RPMI8226 (cell line): ENCODE measurements at places on chromosomes 12 and 14.

- no peak for DNase-seq
Observed at GRCh38 chr12:125197326-125197725, 132.1 kb downstream of the AACS start.

- DNase-seq = no peak
Observed at GRCh38 chr14:85565862-85566296, 35.9 kb downstream of the FLRT2 start.

DNA sequence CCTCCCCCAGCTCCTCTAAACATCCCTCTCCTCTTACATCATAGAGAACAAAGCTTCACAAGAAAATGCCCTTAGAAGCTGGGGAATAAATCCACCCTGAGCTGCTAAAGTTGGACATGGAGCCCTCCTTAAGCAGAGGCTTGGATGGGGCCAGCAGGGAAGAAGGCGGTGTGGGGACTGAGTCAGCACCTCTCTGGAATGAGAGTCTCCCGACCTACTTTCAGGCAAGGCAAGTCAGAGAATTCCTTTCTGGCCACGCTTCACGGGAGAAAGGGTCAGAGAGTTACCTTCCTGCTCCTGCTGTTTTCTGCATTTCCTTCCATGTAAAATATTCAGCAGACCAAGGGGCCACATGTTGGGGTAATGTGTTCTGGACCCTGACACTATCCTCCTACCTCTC lies 113.3 kb upstream of the PRB2 start:
- no peak for DNase-seq

DNA sequence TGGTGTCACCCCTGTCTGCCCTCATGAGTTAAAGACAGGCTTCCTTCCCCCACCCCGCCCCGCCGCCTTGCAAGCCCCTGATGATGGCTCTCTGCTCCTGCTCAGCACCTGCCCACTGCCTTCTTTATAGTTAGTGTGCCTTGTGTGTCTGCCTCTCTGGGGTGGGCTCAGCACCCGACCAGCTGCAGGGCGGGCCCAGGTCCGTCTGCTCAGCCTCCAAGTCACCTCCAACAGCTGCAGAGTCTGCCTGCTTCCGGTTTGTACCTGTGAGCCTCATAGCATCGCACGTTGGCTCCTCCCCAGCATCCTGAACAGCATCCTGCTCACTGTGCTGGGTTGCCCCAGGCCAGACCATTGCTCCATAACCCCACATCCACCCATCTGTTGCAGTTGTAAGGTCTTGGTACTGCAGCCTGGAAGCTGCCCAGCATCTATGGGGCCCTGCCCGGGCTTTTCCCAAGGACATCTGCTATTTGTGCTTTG lies 3.5 kb downstream of the TGFB3 start:
- peak; percentile 5 for DNase-seq

GRCh38 chr14:56490379-56490778 lies 89.2 kb upstream of the TMEM260 start:
- DNase-seq = peak; percentile 39

- no peak for DNase-seq
Observed at GRCh38 chr12:25976289-25976688, 17.8 kb downstream of the RASSF8 start.

DNA sequence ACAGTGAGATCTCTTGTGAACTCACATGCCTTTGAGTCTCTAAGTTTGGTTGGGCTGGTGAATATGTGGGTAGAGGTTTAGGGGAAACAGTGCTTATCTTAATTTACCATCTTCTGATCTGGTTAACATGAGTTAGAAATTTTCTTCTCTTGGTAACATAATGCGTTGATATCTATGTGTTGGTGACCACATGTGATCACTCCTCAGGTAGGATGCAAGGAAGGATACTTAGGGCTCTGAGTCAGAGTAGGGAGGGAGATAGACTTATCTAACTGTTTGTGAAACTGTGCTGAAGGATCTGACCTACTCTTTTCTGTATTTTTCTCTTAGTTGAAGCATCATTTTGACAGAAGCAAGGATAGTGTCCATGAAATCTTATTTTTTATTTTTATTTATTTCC lies 23.1 kb downstream of the FAM234B start:
- no peak for DNase-seq

- DNase-seq = no peak
Observed at GRCh38 chr14:96221841-96222240, 17.2 kb downstream of the BDKRB2 start.

- DNase-seq = no peak
Observed at GRCh38 chr14:38790916-38791315, 312.1 kb downstream of the SEC23A start.

DNA sequence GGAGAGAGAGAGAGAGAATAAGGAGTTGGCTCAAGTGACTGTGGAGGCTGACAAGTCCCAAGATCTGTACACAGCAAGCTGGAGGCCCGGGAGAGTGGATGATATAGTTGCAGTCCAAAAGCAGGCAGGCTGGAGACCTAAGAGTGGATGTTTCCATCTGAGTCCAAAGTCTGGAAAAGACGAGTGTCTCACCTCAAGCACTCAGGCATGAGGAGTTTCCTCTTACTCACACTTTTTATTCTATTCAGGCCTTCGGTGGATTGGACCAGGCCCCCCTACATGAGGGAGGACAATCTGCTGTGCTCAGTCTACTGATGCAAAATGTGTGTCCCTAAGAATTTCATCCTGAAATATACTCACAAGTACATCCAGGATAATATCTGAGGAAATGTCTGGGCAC lies 484.6 kb downstream of the VRK1 start:
- no peak for DNase-seq

- no peak for DNase-seq
Observed at GRCh38 chr14:93804654-93805053, 16.4 kb upstream of the PRIMA1 start.

GRCh38 chr14:91858536-91859275 lies 8.6 kb downstream of the TC2N start:
- no peak for DNase-seq

GRCh38 chr12:88617352-88617751 lies 37.1 kb upstream of the KITLG start:
- DNase-seq = no peak

DNA sequence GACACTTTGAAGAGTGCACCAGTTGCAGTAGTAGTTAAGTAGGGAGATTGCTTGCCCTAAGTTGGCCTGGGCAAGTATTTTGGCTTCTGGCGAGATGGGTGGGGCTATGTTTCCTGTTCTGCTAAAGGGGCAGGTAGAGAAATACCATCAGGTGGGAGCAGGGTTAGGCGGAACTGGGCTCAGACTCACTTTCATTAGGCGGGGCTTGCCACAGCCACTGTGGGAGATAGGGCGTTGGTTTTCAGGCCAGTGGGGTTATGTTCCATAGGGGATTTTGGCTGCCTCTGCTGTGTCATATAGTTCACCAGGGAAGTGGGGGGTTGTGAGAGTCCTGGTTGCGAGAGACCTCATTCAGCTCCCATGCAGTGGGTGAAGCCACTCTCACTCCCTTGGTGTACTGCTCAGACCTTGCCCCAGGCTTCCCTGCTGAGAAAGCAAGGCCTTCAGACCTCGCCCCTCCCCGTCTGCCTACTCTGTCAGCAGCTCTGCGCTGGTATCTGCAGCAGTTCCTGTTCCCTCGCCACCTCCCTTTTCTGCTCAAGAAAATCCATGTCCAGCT lies 43.3 kb downstream of the AEBP2 start:
- DNase-seq = no peak
